ENCODE measurements at places on chromosomes 5 and 9.

DNA sequence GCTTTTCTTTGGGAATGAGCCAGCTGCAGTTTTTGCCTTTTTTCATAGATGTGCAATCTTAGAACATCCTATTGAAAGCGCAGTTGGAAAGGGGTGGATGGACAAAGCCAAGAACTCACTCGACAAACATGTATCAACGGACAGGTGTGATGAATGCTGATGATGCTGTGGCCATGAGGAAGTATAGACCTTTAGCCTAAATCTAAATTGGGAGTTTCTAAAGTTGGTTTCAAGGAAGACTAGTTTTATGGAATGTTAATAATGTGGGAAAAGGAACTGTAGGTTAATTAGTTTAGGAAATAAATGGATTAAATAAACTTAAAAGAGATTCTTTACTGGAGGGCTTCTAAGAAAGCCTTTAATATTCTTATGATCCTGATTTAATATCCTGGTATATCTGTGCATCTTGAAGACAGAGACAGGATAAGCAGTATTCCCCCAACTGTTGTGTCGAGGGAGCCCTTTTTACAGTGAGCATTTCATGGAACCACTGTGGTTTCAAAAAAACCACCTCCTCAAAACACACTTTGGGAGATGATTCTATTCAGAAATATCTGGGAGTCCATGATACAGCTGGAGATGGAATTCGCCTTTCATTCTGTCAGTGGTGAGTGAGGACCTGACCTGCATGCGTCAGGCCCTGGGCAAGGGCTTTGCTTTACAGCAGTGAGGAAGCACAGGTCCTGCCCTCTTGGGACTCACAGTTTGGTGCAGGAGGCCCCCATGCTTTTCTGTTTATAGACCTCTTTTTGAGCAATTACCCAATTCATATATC lies 82.6 kb downstream of the AOPEP start:
- DNase-seq, result no peak

DNA sequence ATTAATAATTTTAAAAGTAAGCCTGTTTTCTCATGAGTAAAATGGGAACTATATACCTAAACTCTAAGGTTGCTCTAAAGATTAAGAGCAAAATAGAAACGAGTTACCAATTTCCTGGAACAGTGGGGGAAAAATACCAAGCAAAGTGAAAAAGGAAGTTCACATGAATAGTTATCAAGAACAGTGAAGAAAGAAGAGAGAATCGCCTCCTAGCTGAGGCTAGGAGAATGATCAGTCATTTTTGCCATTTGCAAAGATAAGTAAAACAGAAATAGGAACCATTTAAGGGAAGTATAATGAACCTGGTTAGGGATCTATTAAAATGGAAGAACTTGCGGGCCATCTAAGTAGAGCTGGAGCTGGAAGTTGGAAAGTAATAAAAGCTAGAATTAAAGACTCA lies 50.7 kb downstream of the P4HA2 start:
- no peak for DNase-seq

- DNase-seq, result no peak
Observed at GRCh38 chr9:20981486-20981885, 50.0 kb downstream of the HACD4 start.

GRCh38 chr5:118818604-118819003 lies 169.7 kb downstream of the DTWD2 start:
- DNase-seq, result no peak

- DNase-seq, result no peak
Observed at GRCh38 chr5:73954381-73954780, 328.4 kb downstream of the ARHGEF28 start.

GRCh38 chr5:90690307-90690706 lies 131.7 kb downstream of the ADGRV1 start:
- DNase-seq, result no peak

DNA sequence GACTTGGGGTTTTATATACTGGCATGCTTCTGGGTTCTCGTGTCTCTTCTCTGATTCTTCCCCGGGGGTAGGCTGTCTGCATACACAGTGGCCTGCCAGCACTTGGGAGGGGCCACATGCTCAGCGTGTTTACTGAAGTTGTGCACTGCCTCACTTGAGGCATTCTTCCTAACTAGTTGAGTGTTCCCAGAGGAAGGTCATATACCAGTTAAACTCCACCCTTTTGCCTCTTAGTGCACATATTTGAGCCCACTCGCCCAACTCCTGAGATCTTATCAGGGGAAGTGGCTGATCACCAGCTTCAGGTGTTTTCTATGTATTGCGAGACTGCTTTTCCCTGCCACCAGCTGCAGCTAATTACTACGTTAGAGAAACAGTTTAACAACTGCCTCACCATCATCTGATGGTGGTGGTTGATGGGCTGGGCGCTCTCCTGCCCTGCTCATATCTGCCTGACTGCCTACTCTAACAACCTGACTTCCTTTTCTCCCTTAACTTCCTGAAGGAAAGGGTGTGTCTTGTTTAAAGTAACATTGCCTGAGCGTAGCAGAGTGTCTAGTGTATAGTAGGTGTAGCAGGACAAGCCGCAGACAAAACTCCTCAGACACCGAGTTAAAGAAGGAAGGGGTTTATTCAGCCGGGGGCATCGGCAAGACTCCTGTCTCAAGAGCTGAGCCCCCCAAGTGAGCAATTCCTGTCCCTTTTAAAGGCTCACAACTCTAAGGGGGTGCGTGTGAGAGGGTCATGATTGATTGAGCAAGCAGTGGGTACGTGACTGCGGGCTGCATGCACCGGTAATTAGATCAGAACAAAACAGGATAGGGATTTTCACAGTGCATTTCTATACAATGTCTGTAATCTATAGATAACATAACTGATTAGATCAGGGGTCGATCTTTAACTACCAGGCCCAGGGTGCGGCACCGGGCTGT lies 60.1 kb upstream of the CLINT1 start:
- DNase-seq, result no peak

DNA sequence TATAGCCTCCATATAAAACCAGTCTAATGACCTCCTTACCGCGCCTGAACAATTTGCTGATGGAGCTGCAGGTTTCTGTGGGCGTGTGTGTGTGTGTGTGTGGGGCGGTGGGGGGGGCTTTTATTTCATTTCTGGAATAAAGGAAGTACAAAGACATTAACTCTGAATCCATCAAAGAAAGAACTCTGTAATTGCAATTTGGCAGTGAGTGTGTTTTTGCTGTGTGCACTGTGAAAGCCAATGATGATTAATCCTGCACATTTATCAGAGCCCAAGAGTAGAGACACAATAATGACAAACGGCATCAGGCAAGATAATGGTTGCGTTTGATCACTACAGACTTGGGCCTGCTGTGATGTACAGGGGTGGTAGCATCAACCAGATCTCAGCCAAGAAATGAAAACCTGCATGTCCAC lies 29.3 kb upstream of the NDFIP1 start:
- DNase-seq, result no peak

- DNase-seq, result no peak
Observed at GRCh38 chr5:134003064-134003816, 1.5 kb downstream of the VDAC1 start.

DNA sequence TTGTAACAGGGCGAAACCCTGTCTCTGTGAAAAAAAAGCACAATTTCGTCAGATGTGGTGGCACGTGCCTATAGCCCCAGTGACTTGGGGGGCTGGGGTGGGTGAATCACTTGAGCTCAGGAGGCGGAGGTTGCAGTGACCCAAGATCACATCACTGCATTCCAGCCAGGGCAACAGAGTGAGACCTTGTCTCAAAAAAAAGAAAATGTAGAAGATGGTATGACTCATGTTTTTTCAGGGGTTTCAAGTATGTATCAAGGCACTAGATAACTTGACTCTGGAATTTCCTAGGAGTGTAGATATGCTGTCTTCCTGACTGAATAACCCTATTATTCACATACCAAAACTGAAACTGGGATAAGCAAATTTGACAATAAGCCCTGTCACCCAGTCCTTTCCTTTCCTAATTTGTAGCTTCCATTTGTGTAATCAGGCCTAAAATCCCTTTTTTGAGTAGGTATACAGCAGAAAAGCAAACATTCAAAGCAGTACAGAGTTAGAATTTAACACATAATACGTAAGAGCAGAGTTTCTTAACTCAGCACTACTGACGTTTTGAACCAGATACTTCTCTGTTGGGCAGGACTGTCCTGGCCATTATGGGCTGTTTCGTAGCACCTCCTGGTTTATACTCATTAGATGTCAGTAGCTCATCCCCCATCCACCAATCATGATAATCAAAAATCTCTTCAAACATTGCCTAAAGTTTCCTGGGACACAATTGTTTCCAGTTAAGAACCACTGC lies 17.3 kb upstream of the ANKRD18B start:
- no peak for DNase-seq

- no peak for DNase-seq
Observed at GRCh38 chr9:2448193-2448738, 173.3 kb upstream of the VLDLR start.

DNA sequence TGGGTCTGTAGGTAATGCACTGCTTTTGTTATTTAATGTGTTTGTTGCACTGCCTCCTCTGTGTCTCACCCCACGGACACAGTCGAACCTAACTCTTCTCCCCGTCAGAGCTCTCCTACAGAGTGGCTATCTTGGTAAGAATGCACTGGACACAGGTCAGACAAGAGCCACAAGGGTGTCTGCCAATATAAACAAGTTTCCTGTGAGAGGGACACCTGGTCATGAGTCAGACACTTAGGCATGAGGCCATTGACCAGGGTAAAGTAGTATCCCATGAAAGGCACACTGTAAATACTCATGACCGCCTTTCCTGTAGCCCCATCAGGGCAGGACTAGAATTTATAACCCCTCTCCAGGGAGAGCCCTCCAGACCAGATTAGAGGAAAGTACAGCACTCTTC lies 115.5 kb downstream of the SLC12A2 start:
- no peak for DNase-seq

GRCh38 chr5:32095261-32095671 lies 78.9 kb downstream of the GOLPH3 start:
- DNase-seq, result no peak

- DNase-seq, result no peak
Observed at GRCh38 chr9:126851286-126851880, 9.1 kb upstream of the ZBTB34 start.

DNA sequence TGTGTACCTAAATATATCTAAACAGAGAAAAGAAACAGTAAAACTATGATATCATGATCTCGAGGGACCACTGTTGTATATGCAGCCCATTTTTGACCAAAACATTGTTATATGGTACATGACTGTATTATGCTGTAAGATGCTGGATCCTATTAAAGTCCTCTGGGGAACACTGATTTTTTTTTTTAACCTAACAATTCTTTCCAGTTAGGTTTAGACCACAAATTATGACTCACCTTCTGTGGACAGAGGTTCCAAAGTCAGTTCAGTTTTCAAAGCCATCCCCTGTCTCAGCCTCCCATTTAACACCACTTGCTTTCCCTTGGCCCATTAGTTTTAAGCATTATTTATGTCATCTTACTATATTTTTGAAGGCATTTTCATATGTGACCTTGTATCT lies 27.1 kb downstream of the TRMO start:
- no peak for DNase-seq

DNA sequence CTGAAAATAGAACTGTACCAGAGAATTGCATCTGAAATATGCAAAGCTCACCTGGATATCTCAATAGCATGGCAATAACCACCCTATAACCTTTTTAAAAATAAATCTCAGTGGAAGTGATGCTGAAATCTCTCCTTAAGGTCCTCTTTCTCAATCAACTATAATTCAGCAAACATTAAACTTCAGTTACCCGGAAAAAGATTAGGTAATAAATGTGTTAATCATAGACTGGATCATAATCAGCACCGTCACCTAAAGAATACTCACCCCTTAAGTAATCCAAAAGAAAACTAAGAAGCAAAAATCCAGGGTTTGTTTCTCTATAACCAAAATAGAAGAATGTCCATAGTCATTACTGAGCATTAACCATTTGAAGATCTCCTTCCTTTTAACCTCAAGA lies 44.3 kb upstream of the DENND4C start:
- no peak for DNase-seq

DNA sequence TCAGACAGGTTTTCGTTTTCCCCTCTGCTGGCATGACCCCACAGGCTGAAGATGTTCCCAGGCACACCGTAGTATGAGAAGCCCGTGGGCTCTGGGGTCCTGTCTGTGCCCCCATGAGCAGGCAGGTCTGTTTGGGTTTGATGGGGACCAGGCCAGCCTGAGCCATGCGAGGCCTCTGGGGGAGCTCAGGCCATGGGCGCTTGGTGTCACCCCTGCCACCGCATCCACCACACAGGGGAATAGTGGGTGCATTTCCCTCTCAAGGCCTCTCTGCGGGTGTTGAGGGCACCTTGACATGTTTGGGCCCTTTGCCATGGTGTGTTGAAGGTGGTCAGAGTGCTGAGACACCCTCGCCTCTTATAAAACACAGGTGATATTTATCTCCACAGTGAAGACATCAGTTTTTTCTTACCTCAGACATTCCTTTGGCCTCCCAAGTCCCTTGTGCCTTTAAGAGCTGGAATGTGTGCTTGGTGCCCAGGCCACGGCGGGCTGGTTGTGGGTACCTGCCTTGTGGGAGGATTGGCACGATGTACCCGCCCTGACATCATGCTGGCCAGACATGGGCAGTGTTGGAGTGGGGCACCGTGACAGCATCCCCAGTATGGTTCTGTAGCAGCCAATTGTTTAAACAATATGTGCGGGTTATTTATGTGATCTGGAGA lies 68.3 kb downstream of the WNK2 start:
- no peak for DNase-seq

DNA sequence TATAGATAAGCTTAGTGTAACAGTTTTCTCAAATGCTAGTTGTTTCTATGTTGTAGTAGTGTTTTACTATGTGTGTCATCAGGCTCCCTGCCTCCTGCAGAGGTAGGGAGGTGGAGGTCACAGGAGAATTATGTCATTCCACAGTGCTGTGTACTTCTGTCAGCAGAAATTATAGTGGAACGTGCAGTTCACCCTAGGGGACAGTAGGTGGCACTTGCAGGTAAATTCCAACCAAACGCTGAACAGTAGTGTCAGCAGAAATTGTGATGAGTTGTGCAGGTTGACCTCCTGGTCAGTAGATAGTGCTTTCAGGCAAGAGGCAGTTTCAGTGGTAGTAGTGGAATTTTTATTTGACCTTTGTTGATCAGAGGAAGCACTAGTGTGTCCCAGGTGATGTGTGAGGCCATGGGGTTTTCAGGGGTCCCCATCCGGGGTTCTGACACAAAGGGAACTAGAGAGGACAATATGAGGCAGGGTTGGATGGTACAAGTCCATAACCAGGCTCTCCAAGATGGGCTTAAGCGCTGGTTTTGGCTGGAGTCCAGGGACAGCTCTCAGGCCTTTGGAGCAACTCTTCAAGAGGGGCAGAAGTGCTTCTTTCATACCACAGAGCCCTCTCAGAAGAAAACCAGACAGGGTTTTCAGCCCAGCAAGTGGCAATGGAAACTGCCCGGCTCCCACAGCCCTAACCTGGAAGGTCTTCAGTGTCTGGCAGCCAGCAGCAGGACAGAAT lies 402.9 kb downstream of the CYLC2 start:
- DNase-seq, result no peak
